Suppressor macrophage treated with lipopolysaccharide for 4 hours (primary cell): ENCODE measurements at places on chromosomes 5 and 9.

GRCh38 chr9:69207503-69207902 is 33.4 kb downstream of the TJP2 start:
- DNase-seq: no peak

DNA sequence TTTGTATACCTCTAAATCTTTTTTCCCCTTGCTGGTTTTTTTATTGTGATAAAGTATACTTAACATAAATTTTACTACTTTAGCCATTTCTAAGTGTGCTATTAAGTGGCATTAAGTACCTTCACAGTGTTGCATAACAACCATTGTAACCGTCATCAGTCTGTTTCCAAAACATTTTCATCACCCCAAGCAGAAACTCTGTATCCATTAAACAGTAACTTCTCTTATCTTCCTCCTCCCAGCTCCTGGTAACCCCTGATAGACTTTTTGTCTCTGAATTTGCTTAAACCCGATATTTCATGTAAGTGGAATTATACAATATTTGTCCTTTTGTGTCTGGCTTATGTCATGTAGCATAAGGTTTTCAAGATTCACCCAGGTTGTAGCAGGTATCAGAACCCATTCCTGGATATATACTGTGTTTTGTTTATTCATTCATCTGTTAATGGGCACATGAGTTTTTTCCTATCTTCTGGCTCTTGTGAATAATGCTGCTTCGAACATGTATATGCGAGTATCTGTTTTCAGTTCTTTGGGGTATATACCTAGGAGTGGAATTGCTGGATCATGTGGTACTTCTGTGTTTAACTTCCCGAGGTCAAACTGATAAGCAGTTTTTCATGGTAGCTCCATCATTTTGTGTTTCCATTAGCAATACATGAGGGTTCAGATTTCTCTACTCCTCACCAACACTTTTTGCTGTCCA is 66.4 kb downstream of the EHMT1 start:
- DNase-seq: no peak

DNA sequence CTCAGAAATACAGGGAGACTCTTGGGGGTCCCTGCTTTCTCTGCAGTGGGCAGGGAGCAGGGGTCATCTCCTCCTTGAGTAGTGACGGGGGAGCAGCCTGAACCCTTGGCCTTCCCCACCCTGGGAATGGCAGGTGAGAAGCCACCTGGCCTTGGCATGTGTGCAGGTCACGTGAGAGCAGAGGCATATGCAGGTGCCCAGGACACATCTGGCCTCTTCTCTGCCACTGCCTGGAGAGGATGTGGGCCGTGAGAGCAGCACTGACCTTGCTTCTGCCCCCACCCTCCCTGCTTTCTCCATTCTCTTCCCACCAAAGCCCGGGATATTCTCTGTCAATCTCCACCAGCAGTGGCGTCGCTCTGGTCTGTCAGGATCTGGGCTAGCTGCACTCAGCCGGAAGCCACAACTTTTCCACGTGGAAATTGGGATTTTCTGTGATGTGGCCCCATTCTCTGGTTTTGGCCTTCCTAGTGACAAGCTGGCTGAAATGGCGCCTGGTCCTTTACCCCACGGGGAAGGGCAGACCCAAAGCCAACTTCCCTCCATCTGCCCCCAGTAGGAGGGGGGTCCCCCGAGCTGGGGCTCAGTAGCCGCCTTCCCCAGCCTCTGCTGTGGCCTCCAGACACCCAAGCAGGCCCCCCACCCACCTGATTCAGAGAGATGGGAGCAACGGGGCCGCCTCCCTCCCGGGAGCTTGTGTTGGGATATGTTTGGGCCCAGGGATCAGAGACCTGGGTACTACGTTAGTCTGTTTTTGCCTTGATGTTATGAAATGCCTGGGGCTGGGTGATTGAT is 70.4 kb upstream of the FCN1 start:
- DNase-seq: no peak

DNA sequence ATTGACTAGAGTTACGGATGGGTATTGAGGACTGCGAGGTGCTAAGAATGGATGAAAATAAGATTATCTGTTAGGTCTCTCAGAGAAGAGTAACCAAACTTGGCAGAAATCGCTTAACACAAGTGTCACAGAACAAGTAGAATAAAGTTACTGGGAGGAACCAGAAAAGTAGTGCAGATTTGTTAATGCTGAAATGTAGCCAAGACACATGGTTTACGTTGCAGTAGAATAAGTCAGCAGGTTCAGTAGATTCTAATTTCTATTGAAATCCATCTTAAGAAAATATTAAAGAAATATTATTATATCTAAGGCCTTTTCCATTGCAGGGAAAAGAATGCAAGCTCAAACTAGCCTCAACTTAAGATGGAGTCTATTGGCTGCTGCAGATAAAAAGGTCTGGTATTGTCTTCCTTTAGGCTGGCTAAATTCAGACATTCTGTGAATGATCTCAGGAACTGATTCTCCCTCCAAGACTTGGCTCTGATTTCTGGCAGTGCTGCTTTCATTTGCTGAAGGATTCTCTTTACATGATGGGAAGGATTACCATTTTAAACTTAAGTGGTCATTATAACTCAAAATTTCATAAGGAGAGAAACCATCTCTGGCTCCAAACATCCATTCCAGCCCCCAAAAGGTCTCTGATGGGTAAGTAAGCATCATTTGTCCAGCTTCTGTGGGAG is 314.9 kb downstream of the MARCHF11 start:
- no peak for DNase-seq

GRCh38 chr9:489198-490197 is 274.8 kb downstream of the DOCK8 start:
- no peak for DNase-seq

DNA sequence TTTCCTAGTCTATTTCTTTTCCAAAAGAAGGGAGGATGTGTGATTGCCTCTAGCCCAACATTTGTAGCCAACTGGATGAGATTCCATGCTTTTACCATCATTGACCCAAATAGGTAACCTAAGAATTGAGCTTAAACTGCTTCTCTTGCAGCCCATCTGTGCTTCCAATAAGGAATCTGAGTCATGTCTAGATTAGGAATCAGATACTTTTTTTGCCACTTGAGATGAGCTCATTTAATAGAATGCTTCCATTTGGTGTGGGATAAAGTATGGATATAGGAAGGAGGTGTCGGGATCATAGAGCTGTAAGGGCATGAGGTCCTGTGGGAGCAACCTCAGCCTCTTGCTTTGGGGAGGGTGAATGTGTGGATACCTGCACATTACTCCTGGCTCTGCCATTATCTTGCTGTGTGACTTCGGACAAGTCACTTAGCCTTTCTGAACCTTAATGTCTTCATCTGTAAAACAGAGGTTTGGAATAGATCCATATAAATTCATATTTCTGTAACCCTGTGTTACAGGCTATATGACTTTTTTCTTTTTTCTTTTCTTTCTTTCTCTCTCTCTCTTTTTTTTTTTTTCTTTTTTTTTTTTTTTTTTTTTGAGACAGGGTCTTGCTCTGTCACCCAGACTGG is 56.2 kb downstream of the MAP1B start:
- DNase-seq: no peak

DNA sequence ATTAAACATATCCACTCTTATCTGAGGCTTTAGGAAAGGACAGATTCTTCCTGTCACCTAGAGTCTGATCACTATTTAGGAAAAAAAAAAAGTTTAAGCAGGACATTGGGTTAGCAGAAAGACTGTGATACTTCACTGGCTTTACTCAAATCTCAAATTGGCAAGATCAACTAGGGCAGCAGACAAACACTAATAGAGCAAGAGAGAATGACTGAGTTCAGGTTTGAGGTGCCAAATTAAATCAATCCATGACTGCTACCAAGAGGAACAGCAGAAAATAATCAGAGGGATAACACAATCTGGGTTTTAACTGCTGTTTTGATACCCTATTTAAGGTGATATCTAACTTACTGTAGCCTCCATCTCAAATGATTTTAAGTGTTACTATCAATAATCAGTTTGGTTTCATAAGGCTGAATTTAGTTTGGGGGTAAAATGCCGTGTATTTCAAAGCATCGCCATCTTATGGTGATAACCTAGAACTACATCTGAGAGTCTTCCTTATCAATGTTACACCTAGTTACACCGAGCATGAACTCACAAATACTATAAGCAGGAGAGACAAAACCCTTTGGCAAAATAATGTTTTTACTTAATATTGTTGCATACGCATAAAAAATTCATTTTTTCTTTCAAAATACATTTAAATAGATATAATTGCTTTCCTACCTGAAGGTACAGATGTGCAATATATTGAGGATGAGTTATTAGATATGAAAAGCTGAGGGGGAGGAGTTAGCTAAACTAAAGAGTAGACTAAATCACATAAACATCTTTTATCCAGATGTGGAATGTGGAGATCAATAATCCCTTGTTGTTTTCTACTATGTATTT is 286.4 kb upstream of the CDH12 start:
- peak; percentile 5 for DNase-seq

DNA sequence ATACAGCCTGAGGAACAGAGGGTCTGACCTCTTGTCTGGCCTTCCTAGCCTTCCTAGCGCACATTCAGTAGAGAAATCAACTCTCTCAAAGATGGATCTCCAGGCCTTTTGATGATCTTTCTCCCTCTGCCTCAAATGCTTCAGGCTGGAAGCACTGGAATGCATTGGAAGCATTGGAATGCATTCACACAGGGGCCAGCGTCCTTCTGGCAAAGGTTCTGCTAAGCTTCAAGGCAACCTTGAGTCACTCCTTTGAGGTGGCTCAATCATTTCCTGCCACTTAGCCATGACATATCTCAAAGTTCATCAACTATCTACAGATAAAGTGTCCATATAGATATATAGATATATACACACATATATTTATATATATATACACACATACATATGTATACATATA is 42.9 kb downstream of the OR2K2 start:
- peak; percentile 29 for DNase-seq

- DNase-seq: no peak
Measured at GRCh38 chr9:100104314-100104713, 5.3 kb downstream of the INVS start.

DNA sequence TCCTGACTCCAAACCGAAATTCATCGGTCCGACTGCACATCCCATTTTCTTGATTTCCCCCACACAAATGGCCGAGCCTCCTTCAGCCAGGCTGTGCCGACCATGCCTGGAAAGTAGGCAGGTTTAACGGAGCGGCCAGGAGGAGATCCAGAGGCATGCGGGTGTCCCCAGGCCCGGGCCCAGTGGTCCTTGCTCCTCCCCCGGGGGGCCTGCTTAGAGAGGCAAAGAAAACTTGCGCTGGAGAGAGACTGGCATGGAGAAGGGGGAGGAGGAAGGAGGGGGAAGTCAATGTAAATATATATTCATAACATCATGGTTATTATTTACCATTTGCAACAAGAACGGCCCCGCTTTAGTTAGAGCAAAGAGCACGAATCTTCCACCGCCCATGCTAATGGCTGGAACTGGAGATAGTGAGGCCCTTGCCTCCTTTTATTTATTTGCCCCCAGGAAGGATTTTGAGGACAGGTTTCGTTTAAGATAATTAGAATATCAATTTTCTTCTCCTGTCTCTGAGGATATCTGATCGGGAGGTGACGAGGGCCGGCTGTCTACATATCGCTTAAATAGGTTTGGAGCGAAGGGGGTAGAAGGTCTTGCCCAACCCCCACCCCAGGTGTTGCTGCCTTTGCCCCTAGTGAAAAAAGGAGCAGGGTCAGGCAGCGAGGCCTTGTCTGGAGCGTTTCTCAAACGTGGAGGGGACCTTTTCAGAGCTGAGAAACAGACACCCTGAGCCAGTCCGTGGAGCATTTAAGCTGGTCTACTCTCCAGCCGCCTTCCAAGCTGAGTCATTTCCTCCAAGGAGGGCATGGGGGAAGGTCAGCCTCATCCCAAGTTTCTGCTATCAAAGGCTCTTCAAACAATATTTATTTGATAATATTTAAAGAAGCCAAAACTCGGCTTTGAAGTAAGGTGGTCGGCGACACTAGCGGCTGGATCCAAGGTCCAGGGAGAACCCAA is 2.5 kb downstream of the BARHL1 start:
- DNase-seq: no peak

- DNase-seq: no peak
Measured at GRCh38 chr5:17219469-17219868, 2.0 kb downstream of the BASP1 start.

GRCh38 chr5:132961887-132962286 is 1.5 kb downstream of the AFF4 start:
- peak; percentile 32 for DNase-seq

DNA sequence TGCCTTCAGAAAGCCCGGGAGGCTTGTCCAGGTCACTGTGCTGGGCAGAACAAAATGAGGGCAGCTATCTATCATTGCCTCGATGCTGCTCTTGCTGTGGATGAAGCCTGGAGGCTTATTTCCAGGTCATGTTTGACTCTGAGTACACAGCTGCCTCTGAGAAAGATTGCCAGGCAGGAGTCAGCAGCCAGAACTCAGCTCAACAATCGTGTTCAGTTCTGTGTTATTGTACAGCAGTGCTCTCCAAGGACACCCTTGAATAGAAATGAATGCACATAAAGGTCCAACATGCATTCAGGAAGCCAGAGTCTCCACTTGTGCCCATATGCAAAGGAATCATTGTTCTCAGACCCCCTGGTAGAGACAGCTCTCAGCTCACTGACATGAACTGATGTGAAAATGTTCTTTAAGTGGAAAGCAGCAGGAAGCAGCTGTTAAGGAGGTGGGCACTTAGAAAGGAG is 61.7 kb upstream of the ZFR start:
- DNase-seq: no peak

DNA sequence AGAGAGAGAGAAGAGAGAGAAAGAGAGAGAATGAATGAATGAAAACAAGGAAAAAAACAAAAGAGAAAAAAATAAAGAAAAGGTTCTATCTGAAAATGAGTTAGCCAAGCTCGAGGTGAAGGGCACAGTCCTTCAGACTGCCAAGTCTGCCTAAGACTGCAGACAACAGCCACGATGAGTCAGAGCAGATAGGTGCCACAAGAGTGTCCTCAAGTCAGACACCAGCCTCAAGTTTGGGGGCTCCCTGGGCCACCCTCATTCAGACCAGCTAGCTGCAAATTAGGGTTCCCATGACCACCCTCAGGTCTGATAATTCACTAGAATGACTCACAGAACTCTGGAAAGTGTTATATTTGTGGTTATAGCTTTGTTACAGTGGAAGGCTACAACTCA is 13.9 kb upstream of the HABP4 start:
- no peak for DNase-seq

DNA sequence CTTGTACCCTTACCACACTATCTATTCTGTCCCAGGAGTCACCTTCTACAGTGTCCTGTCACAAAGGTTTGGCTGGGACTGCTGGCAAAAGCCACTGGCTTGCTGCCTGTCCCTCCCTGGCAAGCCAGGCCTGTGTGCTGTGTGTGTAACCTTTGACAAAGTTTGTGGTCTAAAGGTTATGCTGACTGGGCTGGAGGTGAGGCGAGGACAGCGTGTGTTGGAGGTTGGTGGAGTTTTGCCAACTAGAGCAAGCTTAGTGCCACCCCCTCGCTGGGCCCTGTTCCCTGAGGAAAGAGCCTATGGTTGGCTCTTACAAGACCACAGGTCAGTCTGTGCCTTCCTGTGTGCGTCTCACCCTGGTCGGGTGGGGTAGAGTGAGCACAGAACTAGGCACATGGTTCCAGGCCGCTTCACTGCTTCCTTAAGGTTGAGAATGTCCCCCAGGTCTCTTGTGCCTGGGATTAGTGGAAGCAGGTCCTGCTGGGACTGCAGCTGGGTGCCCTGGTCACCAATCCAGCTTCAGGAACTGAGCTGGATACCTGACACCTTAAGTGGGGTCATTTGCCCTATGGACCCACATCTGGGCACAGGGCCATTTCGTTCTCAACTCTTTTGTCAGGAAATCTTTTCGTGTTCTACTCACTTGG is 152.2 kb downstream of the GADD45G start:
- no peak for DNase-seq

- no peak for DNase-seq
Measured at GRCh38 chr5:75286211-75286773, 49.6 kb upstream of the ANKRD31 start.
